ENCODE measurements at places on chromosomes 6 and 20.
A peak's percentile ranks its signal among the peaks of the same experiment; 100 is the strongest.

- DNase-seq = no peak
Measured at GRCh38 chr6:142355520-142356174, 53.8 kb downstream of the ADGRG6 start.

GRCh38 chr20:10300582-10301446, 82.2 kb downstream of the SNAP25 start:
- DNase-seq = no peak

DNA sequence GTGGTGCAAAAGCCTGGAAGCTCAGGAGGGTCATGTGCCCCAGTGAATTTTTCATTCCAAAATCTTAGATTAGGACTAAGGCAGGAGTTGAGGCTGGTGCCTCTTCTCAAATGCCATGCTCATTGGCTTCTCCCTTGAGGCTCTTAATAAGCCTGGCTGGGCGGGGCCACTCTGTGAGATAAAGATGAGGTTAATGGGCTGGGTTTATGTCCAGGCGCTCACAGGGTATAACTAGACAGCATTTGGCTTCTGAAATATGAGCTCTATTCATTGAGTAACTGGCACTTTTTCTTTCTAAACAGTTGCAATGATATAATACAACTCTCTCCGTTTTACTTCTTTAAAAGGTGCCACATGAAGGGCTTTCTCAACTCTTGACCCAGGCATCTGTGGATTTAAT, 156.3 kb downstream of the SCML4 start:
- no peak for DNase-seq

DNA sequence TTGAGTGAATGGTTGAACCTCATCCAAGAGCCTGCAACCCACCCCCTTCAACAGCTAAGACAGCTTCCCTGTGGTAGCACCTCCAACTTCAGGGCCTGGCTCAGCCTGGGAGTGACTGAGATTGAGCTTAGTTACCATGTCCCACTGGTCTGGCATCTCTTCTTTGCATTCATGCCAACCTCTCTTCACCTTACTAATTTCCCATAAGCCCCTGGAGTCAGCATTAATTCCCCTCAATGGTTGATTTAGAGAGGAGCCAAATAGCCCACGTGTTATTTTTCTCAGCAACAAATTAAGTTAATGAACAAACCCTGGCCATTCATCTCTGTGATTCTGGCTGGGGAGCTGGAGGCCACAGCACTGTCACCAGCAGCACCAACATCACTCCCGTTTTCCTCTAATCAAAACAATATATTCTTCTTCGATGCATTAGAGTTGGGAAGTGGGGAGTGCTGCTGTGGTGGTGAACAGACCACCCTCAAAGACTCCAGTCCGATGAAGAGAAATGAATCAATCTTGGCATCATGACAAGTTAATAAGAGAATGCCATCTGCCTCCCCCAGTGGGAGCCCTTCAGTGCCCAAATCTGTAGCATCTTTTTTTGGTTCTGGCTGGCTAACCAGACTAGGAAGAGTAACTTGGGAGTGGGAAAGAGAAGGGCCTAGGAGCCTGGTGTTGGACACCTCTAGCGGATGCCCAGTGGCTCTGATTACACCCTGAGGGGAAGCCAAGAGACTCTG, 316.9 kb upstream of the RNF24 start:
- no peak for DNase-seq

- no peak for DNase-seq
Measured at GRCh38 chr6:158061361-158061708, 79.7 kb downstream of the SYNJ2 start.

DNA sequence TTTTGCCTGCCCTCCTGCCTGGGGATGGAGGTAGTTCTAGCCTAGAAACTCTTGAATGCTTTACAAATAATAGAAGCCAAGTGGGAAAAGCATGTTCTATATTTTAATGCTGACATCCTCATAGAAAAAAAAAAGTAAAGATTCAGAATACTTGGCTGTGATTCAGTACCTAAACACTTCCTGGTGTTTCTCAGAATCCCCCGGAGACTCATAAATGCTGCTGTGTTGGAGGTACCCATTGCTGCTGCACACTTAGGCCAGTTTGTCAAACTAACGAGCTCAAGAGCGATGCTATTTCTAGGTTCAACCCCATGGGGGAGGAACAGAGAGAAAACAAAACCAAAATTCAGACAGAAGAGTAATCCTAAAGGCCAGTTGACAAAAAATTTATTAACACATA, 38.8 kb upstream of the ZFP64 start:
- DNase-seq = no peak

GRCh38 chr6:91149246-91149955, 562.5 kb upstream of the MAP3K7 start:
- no peak for DNase-seq

- DNase-seq = no peak
Measured at GRCh38 chr6:91167846-91168245, 581.0 kb upstream of the MAP3K7 start.

DNA sequence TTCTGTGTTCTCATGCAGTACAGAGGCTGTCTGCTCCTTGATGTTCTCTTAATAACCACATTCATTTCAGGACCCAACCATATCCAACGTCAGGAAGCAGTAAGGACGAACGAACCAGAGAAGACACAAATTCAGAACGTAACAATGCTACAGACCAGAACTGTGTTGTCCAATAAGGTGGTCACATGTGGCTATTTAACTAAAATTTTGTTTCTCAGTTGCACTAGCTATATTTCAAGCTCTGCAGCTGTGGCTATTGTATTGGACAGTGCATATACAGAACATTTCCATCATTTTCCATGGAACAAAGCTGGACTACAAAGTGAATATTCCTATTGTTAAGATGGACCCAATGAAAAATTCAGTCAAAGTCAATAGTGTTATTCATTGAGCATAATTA, 27.0 kb downstream of the MAP7 start:
- DNase-seq = no peak

- DNase-seq = peak; percentile 8
Measured at GRCh38 chr6:98633886-98634285, 200.5 kb upstream of the POU3F2 start.

GRCh38 chr6:119256978-119257462, 92.5 kb downstream of the MAN1A1 start:
- DNase-seq = no peak

GRCh38 chr6:56760842-56761241, 118.2 kb upstream of the DST start:
- DNase-seq = no peak

GRCh38 chr6:168658059-168658458, 217.1 kb downstream of the SMOC2 start:
- no peak for DNase-seq

- DNase-seq = no peak
Measured at GRCh38 chr20:48819821-48820648, 7.8 kb downstream of the PREX1 start.

DNA sequence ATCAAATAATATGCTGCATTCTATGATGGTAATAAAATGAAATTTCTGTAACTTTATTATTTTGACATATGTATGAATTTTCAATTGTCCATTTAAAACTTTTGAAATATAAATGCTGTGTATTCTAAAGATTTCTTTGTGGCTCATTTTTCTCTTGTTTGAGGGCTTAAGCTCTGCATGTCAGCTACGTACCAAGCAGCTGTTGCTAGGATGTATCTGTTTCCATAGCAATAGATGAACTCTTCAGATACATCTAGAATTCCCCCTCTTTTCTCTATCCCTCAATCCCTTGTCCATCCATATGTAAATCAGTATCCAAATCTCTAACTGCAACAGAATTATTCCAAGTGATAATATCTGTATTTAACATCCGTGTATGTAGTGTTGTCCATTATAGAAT, 76.5 kb upstream of the OPRM1 start:
- DNase-seq = no peak

DNA sequence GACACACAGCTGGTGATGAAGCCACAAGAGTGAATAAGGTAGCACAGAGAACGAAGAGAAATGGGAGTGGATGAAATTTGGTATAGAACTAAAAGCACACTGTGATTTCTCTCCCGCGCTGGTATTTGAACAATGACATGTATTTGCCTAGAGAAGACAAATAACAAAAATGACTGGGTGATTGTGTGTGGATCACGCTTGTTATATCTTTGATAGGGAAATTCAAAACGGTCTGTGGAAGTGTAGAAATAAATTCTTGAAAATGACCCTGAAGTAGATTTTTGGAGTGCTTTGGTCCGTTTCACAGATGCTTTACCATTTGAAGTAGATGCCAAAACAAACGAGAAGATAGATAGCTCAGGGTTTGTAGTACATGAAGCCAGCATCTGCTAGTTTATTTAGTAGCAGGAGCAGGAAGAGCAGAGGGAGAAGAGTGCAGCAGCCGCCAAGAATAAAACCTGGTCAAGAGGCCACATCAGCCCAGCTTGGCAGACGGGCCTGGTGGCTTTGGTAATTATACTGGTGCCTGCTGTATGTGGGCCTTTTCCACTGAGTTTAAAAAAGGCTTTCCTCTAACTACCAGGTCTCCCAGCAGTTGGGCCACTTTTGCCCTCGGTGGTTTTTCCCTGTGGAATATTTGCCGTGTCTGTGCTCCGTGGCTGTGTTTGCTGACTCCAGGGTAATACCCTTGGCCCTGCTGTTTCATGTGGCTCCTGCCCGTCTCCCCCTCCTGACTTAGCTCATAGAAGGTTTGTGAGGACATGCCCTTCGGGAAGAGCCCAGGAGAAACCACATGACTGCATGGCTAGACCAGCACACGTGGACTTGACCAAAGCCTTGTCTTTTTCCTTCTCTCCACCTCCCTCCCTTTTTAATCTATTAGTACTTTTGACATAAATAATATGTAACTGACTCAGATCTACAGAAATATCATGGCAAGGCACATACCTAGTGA, 294.0 kb downstream of the SOX4 start:
- DNase-seq = peak; percentile 54

GRCh38 chr6:72955666-72956065, 269.6 kb downstream of the KHDC1L start:
- DNase-seq = no peak

GRCh38 chr6:95784869-95785268, 207.5 kb downstream of the MANEA start:
- no peak for DNase-seq

DNA sequence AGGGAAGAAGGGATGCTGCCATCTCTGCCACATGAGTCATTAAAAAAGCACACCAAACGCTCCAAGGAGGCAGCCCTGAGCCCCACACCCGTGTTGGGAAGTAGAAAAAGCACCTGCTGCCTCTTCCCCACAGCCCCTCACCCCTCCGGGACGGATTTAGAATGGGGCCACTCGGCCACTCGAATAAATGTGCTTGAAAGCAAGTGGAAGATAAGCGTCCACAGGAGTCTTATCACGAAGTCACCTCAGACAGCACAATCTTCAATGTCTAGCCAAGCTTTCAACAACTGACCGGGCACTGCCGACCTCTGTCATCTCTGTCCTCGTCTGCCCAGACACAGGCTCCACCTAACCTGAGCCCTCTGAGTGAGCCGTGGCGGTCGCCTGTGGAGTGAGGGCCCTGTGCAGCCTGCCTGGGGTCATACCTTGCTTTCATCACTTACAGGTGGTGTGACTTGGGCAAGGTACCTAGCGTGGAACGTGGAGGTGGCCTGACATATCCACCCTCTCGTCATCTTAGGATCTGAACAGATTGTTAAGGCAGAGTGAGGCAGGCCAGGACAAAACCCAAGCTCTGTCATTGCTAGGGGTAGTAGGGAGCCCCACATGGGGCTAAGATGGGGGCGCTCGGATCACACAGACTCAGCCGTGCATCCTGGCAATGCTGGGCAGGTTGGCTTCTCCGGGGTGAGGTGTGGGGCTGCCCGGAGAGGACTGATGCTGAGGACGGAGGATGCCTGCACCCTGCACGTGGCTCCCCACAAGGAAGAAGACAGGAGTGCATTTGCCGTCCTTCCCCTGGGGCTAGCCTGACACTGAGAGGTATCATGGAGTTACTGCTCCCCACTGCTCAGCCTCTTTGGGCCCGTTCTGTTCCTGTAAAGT, 34.8 kb downstream of the PSMG4 start:
- DNase-seq = no peak

DNA sequence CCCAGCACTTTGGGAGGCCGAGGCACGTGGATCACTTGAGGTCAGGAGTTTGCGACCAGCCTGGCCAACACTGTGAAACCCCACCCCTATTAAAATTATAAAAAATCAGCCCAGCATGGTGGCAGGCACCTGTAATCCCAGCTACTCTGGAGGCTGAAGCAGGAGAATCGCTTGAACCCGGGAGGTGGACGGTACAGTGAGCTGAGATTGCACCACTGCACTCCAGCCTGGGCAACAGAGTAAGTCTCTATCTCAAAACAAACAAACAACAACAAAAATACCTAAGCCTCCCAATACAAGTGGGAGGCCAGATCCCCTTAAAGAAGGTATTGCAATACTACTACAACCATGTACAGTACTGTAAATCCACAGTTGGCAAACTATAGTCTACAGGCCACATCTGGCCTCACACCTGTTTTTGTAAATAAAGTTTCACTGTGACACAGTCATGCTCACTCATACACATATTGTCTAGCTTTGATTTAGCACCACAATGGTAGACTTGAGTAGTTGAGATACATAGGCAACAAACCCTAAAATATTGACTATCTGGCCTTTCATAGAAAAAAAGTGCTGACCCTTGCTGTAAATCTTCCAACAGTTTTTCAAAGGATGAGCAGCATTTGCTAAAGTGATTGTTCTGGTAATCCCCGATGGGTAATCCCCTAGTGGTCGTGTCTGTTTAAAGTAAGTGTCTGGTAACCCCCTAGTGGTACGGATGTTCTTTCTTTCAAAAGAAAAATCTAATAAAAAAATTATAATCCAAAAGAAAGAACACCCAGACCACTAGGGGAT, 202.0 kb downstream of the RNGTT start:
- DNase-seq = peak; percentile 9

DNA sequence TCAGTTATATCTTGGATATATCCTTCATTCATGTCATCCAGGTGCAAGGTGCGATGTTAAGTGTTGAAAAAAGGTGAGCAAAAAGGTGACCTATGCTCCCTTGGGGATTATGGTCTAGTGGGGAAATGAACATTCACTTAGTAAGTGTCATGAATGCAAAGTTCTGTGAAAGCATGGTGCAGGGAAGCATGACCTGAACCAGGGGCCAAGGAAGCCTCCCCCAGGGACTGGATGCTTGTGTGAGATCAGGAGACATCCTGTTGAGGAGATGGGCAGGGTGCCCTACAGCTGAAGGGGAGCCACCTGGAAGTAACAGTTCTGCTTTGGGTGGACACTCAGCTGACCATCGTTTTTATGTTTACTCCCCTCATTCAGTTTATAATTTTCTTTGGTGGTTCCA, 179.5 kb downstream of the SYNDIG1 start:
- DNase-seq = no peak

GRCh38 chr6:159017757-159018559, 18.0 kb upstream of the RSPH3 start:
- DNase-seq = no peak

DNA sequence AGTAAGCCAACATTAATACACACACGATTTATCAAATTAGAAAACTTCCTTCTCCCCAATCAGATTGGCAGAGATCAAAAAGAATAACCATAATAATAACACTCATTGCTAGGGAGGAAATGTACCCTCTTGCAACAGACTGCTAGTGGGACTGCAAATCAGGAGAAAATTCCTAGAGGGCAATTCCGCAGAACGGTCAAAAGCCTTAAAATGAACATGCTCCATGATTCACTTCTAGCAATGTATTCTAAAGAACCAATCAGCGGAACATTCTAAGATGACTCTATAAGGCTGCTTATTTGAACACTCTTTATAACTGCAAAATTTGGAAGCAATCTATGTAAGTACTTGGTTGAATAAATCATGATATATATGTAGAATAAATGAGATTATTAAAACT, 8.5 kb upstream of the DACT2 start:
- no peak for DNase-seq

All from PC-3 (cell line).